ENCODE measurements at places on chromosomes 7 and 10. TPM values are rescaled to one million over a fixed set of nuclear protein-coding genes. Genes with fewer than 3 reads are reported as not detected.

DNA sequence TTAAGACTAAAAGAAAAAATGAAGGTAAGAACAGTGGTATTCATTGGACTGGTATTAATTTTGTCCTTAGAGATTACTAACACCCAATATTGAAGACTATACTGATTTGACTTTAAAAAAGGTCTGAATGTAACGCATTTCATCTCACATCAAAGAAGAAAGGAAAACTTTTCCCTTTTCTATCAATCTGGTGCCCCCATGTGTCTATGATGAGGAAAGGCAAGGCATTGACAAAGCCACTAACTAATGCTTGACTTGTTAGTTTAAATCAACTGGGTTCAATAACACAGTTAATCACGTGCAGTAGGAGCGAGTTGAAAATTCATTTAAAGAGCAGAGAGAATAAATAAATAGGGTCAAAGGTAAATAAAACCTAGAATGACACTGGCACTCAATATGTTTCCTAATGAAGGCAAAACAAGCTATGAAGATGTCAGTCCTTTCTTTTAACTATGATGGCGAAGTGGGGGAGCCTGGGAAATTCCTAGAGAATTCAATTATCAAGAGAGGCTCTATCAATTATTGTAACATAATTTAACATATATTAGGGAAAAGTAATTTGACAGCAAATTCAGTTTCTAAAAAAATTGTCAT, 180.9 kb downstream of the ANK3 start:
- DNase-seq, result no peak

DNA sequence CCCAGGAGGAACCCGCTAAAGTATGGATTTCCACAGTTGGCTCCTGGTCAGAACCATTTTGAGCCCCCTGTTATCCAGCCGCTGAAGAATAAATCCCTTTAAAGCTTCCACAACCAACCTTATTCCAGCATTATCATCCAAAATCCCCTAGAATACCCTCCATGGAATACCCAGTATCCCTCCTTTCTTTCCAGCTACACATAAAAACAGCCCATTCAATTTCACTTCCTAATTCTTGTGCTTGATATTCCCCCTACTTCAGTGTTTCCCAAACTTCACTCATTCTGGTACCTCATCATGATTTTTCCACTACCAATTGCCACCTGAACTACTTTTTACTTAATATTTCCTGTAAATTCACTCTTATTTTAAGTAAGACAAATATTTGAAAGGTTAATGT, 3.1 kb downstream of the MACC1 start:
- DNase-seq, result no peak

GRCh38 chr7:39085590-39086049, 107.9 kb downstream of the POU6F2 start:
- DNase-seq, result no peak

Gene PTF1A
- not detected for total RNA-seq

Gene NUTM2A
- total RNA-seq, result 0.89 TPM

Gene MMP21
- 0.31 TPM for total RNA-seq

All from sciatic nerve (tissue), 2 donors.